ENCODE measurements at places on chromosomes 6 and 20.
A peak's percentile ranks its signal among the peaks of the same experiment; 100 is the strongest.

- DNase-seq, result no peak
Observed at GRCh38 chr6:25927756-25928216, 2.7 kb downstream of the SLC17A2 start.

DNA sequence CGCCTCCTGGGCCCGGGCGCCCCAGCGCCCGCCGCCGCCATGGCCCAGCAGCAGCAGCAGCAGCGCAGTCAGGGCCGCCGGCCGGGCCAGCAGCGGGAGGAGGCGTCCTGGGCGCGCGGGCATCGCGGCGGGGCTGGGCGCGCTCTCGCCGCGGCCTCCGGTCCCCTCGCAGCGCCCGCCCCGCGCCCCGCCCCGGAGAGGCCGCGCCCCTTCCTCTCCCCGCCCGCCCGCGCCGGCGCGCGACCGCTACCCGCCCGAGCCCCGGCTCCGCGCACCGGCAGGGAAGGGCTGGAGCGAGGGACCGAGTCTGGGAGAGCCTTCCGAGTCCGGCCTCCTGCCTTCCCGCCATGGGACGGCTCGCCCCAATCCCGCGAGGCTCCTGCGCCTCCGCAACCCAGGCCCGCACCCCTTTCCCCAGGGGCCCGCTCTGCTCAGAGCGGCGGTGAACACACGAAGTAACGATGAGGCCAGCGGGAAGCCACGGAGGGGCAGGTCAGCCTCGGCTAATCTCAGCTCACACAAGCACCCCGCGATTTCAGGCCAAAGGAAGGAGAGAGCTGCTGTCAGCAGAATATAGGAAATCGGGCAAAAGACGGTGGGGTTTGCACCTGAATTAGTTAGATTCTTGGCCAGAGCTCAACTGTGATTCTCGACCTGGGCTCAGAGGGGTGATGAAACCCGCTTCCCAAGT lies at the start of gene TXNDC5:
TSS of gene TXNDC5 (minus strand) at position 135 of the 691 bp plus-strand sequence. CDS start at position 123, 12 bp downstream.
- DNase-seq, result peak; percentile 76

DNA sequence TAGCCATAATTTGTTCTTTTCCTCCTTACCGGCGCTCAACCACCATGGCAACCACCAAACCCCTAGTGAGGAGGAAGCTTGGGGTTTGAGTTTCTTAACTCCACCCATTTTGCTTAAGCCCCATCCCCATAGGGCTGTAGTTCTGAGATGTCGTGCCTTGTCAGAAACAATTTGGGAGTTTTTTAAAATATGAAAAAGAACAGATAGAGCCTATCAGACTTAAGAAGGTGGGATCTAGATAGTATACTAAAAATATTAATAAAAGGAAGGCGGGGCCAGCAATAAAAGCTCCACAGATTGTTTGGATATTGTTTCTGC lies 5.6 kb downstream of the BRD2 start:
- DNase-seq, result no peak

GRCh38 chr6:155126727-155127439 lies 131.8 kb downstream of the TIAM2 start:
- no peak for DNase-seq

GRCh38 chr6:158591134-158591809 lies 31.4 kb downstream of the TMEM181 start:
- no peak for DNase-seq

DNA sequence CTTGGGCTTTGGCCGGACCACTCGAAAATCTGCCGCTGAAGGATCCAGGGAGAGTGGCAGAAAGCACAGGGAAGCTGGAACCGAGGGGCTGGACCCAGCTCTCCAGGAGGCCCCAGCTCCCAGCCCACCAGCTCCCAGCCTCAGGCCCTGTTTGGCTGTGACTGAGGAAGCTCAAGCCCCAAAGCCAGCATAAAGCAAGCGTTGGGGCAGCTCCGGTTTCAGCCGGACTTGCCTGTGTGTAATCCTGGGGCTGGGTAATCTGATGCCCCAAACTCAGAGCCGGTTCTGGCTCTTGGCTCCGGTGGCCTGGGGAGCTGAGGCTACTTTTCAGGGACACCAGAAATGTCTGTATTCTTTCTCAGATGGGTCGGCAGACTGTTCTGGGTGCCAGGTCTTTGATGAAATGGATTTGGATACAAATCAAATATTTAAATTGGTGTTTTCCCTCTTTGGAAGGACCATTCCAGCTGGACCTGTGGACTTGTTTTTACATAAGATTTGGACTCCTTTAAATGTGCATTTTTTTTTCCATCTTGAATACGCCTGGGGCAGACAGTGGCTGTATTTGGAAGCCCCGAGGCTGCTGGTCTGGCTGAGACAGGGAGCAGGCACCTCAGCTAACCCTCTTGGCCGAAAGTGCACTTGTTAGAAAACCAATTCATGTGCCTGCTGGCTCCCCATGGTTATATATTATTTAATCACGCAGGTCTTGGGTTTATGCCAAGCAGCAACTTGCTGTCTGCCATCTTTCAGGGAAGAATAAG lies 29.7 kb downstream of the RPP40 start:
- peak; percentile 46 for DNase-seq

DNA sequence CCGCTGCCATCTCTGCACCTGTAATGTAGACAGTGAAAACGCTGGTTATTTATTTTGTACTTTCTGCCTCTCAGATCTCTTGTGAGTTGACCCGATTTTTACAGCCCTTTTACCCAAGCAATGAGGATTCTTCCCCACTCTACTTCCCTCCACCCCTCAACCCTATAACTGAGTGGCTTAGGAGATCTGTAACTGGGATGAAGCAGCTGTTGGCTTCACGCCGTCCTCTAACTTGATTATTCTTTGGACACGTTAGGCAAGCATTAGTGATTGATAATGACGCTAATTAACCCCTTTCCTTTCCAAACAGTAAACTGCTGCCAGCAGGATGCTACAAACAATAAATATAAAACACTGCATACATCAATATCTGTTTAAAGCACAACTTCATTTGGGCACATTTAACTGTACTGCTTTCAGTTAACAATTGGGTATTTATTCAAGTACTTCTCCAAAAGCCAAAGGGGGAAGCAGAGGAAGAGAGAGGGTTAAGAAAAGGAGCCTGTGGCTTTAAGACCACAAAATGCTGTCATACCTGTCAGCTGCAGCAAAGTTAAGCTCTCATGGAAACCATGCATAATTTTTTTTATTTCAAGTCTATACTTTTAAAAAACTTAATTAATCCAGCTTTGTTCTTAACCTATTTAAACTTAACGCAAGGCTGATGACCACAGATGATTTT lies 21.2 kb downstream of the TFAP2A start:
- no peak for DNase-seq

DNA sequence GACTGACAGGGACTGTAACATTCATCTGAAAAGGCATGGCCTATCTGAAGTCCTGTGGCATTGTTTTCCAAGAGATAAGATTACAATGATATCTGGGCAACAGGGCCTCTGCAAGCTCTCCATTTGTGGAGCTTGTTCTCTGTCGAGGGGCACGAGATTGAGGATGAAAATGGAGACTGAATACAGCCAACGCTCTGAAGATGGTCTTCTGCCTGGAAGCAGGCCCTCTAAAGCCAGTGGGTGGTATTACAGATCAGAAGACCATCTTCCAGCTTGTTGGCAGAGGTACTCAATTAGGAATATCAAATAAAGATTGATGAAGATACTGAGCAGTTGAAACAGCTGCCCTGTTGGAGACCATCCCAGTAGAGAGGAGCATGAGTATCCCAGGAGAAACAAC lies 288.2 kb downstream of the CENPW start:
- DNase-seq, result no peak

DNA sequence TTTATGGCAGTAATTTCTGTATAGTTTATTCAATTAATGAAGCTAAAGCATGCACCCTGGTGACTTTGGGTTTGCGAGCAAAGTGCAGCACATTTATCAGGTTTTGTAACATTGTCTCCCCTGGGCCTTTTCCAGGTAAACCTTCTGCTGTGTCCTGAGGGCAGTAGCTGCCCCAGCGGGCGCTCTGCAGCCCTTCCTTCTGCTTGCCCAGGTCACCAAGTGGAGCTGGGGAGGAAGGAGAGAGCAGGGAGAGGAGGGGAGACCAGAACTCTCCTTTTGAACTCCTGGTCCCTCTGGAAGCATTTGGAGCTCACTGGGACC lies 145.6 kb downstream of the DLL1 start:
- DNase-seq, result no peak

GRCh38 chr20:36106606-36107005 lies 47.9 kb upstream of the EPB41L1 start:
- no peak for DNase-seq

DNA sequence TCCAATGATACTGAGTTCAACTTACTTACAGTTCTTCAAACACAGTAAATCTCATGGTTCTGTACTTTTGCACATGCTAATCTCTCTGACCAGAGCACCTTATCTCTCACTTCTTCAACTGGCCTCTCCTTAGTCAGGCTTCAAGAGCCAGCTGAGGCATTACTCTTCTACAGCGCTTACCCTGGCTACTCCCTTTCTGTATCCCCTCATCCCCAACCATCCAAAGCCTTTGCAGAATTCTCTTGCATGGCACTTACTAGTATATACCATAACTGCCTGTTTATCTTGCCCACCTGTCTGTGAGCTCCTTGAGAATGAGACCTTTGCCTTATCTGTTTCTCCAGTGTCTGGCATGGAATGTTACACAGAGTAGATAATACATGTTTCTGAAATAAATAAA lies 49.2 kb downstream of the SESN1 start:
- no peak for DNase-seq

Measured in NCI-H774 (cell line).